Type B pancreatic cell (in vitro differentiated cells): ENCODE measurements at places on chromosomes 1 and 21.

DNA sequence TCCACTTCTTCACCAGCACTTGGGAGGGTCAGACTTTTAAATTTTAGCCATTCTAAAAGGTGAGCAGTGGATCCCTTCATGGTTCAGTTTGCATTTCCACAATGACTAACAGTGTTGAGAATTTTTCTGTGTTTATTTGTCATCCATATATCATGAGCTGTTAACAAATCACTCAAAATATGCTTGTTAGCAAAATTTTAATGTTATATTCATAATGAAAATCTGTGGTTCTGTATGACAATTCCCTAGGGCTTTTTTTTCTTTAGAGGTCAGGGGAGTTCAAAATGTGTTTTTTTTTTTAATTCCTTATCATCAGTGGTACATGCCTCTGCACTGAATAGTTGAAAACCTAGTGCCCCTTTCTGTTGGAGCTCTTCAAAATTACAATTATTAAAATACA lies 682.2 kb upstream of the ADGRL2 start:
- DNase-seq, result no peak

DNA sequence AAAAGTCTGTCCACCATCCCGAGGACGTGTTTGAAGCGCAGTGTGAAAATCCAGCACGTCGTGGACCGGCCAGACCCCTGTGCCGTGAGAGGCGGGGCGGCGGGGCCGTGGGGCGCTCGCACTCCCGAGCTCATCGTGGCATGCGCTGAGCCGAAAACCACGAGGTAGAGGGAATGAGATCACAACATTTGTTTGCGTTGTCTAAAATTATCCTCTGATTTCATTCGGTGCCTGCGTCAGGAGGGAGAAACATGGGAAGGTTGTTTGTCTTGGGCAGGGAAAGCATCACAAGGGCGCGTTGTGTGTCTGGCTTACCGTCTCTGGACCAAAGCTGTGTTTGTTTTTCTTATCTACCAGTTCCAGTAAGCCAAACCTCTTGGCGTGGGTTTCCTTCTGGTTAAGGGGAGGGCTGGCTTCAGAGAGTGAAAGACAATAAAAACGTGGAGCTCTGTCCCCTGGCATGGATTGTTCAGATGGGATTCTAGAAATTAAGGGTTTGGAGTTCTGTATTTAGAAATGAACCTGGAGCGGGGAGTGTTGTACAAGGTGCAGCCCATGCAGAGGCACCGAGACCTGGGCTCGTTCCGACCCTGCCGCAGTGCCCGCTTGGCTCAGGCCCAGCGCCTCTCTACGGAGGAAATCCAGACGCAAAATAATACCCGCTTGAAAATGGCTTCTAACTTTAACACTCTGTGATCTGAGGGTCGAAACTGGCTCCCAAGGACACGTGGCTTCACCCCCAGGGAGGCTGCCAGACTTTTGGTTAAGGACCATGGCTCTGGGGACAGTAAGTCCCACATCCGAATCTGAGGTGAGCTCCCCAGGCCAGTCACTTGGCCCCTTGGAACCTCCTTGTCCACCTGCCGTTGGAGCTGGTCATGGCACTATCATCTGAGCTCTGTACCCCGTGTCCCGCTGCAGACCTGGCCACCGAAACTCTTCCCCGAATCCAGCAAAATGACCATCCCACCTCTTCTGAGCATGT lies 68.7 kb upstream of the FAM3B start:
- peak; percentile 44 for DNase-seq

DNA sequence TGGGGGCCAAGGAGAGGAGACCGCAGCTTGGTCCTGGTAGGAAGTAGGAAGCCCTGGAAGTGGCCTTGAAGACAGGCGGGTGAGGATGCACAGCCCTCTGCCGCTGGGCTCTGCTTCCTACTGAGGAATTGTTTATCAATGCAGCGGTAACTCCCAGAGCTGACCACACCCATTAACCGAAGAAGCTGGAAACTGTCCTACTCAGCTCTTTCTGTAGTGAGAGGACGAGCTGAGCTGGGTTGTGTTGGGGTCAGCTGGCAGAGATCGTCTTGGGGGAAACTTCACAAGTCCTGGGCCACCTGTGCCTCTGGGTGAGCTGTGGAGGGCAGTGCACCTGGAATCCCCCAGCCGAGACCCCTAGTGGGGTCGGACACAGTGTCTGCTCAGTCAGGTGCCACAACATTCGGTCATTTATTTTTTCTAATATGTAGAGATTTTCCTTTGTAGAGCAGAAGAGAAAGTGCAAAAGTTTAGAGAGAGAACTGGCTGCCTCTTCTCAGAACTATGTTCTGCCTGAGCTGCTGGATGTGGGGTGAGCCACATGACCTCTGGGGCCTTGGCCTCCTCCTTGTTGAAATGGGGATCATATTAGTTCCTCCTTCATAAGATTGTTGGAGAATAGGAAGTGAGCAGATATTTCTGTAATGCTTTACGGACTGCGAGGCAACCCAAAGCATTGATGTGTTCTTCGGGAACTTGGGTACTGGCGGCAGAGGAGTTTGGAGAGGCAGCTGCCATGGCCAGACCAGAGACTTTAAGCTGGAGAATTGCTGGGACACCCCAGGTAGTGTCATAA lies 3.6 kb downstream of the NECAP2 start:
- no peak for DNase-seq

- DNase-seq, result no peak
Observed at GRCh38 chr1:37120279-37120678, 86.0 kb upstream of the GRIK3 start.

GRCh38 chr1:159554261-159554660 lies 18.5 kb upstream of the OR10J5 start:
- DNase-seq, result no peak

DNA sequence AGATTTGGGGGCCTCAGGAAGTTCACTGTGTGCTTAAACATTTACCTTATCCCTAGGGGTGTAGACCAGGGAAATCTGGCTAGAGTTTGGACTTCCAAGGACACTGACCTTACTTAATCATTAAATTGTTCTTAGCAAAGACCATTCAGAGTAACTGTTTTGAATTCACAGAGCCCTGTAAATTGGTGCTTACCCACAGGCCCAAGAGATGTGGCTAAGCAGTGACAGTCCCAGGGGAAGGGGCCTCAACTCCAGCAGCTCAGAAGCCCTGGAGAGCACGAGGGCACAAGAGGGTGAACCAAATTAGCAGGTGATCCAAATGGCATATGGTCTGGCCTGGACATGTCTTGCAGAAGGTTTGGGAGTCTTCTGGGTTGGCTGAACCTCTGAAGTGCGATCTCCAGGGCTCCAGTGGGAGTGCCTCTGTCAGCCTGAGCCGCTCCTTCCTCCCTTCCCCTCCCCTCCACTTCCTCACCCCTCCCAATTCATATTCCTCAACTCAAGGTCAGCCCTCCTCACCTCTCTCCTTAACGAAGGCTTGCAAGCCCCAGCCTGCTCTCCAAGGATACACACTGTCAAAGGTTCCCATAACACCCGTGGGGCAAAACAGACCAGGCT lies 4.3 kb downstream of the PAQR7 start:
- DNase-seq, result no peak

- DNase-seq, result no peak
Observed at GRCh38 chr21:38351176-38351959, 94.6 kb downstream of the KCNJ15 start.

GRCh38 chr1:33374336-33375105 lies 53.6 kb upstream of the A3GALT2 start:
- no peak for DNase-seq

DNA sequence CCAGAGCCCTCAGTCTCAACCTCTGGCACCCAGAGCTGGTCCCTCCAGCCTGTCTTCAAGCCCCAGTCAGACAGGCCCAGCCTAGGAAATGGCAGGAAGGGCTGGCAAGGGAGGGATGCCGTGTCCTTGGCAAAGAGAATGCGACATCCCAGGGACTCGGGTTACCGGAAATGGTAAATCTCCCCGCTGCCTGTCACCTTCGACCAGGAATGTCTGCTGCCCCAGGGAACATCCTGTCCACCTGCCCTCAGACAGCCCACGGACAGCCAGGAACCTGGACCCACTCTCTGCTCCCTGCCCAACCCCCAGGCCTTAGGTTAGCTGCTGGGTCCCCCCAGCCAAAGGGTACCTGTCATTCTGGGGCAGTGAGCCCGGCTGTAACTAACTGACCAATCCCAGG lies 23.9 kb downstream of the HSPG2 start:
- DNase-seq, result no peak

- no peak for DNase-seq
Observed at GRCh38 chr1:117608758-117609157, 2.9 kb downstream of the TENT5C start.

DNA sequence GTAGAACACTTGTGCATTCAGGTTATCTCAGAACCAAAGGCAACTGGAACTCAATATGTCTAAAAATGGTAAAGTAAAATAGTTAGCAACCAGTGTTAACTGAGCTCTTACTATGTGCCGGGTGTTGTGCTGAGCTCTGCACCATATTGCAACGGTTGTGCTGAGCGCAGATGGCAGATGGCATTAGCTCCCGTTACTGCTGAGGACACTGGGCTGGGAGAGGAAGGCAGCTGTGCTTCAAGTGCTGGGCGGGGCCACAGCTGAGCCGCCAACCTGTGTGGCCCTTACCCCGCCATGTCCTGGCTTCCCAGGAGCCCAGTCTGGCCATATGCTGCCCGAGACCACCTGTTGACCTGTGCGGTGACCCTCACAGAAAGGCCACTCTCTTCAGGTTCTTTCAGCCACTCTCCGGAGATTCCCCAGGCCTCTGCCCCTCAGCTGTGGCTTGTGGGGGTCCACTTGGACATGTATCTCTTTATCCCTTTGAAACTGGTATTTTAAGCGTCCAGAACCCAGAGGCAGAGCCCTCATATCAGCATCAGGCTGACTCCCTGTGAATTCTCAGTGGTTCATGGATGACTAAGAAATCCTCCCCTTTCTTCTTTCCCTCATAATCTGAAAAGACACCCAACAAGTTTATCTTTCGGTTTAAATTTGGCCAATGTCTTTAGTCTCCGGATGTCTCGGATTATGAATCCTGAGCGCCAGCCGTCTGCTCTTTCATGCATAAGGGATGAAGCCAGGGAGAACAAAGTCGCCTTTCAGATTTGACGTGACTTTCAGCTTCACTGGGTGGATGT lies 26.4 kb downstream of the LDLRAP1 start:
- DNase-seq, result no peak

DNA sequence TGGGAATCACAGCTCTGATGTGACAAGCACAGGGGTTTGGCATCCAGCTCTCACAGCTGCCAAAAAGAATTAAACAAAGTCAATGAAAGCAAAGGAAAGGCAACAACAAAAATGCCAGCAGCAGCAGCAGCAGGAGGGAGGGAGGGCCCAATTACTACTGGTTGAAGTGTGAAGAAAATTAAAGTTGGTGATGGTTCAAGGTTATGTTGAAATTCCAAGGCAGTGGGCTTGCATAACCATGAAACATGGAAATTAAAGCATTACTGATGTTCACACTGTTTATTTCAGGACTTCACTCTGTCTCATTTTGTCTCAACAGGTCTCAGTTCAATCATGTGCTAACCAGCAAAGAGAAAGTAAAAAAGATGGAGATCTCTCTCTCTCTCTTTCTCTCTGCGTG lies 220.3 kb upstream of the LYPLAL1 start:
- DNase-seq, result no peak

- DNase-seq, result no peak
Observed at GRCh38 chr1:168821434-168821833, 92.4 kb upstream of the DPT start.

- peak; percentile 65 for DNase-seq
Observed at GRCh38 chr21:42315296-42315891, at the start of gene TFF3. Gene TFF3, minus strand, starts transcription at chr21:42315409. Its CDS starts 35 bp downstream, at chr21:42315374.

DNA sequence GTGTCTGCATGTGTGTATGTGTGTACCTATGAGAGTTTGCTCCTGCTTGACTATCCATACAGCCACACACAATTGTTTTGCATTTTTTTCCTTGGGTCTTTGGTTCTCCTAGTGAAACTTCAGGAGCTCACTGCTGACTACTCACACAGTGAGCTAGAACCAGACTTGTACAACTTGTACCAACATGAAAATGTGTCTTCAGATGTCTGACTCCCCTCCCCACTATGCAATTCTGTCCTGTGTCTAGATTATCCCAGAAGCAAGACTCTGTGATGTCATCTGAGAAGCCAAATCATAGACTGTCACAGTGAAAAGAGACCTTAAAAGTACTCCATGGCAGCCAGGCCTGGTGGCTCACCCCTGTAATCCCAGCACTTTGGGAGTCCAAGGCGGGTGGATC lies 49.7 kb downstream of the ELAVL4 start:
- no peak for DNase-seq

DNA sequence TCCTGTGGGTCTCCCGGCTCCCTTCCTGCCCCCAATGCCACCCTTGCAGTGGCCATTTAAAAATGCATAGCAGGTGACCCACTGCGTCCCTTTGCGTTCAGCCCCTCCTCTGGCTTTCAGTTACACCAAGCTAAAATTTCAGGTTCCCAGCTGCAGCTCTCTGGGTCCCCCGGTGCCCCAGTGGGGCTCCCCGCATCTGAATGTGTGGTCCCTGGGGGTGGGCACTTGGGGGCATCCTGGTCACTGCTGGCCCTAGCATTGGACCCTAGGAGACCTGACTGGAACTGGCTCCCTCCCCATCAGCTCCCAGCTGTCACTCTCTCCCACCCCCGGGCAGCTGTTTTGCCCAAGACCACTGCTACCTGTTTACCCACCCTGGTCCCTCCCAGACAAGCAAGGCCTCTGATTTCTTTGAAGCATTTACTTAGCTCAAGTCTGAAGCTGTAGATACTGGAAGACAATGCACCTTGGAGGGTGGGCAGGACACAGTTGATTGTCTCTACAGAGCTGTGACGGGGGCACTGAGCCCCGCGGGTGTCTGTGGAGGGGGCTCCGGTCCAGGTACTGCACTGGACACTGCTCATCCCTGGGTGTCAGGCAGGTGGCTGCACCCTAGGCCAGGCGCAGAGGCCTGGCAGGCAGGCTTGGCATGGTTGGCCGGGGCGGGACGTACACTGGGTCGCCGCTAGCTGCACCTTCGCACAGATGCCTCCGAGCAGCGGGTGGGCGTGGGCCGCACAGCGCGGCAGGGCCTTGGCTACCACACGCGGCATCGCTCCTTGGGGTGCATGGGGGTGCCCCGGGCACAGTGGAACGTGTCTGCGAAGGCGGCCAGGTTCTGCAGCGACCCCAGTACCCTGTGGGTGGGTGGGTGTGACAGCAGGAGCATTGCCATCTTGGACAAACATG lies 3.9 kb downstream of the PRXL2B start:
- no peak for DNase-seq

DNA sequence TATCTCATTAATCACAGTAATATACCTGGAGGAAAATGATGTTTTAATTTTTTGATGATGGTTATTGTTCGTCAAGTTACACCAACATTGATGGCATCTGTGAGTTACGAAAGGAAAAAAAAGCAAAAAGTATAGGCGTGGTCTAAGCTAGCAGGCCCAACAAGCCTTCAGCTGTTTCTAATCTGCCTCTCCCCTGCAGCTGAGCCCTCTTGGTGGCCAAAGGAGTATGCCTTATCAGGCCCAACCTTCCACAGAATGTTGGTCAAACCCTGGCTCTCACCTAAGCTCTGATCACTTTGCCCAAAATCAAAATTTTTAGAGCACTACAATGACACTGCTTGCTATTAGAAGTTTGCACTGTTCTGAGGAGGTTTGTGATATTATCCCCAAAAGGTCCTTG lies 4.9 kb downstream of the C1orf105 start:
- DNase-seq, result no peak

DNA sequence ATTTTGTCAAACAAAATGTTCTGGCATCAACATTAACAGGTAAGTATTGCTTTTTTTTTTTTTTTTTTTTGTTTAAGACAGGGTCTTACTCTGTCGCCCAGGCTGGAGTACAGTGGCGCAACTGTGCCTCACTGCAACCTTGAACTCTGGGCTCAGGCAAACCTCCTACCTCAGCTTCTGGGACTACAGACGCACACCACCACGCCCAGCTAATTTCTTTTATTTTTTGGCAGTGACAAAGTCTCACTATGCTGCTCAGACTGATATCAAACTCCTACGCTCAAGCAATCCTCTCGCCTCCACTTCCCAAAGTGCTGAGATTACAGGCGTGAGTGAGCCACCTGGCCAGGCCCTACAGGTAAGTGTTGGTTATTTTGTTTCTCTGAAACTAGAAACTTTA lies 2.4 kb downstream of the TUT4 start:
- DNase-seq, result no peak
